ENCODE measurements at places on chromosomes 7 and 10.

DNA sequence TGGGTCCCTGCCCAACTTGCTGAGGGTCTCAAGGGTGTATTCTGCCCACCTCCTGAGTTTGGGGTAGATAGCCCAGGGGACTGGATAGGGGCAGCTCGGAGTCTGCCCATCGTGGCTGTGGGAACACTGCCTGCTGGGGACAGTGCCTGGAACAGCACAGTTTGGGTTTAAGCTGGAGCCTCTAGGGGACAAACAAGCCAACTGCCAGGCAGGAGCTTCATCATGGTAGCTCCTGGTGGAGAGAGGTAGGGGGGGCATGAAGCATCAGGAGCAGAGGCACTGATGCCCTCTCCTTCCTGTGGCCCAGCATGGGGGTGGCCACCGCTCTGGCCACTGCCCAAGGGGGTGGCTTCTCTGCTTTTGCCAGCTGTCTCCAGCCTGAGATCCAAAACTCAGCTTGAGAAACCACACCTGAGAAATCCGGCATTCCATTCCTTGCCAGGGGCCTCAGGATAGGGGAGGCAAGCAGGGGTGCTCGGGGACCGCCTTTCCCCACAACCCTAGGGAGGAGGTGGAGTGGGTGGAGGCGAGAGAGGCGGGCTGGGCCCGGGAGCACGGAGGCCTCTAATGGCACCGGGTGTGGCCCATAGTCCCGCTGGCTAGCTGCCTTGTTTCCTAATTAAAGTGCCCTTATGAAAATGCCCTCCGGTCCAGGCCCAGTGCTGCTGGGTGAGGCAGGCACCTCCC lies 47.6 kb downstream of the UNC5B start:
- no peak for DNase-seq

DNA sequence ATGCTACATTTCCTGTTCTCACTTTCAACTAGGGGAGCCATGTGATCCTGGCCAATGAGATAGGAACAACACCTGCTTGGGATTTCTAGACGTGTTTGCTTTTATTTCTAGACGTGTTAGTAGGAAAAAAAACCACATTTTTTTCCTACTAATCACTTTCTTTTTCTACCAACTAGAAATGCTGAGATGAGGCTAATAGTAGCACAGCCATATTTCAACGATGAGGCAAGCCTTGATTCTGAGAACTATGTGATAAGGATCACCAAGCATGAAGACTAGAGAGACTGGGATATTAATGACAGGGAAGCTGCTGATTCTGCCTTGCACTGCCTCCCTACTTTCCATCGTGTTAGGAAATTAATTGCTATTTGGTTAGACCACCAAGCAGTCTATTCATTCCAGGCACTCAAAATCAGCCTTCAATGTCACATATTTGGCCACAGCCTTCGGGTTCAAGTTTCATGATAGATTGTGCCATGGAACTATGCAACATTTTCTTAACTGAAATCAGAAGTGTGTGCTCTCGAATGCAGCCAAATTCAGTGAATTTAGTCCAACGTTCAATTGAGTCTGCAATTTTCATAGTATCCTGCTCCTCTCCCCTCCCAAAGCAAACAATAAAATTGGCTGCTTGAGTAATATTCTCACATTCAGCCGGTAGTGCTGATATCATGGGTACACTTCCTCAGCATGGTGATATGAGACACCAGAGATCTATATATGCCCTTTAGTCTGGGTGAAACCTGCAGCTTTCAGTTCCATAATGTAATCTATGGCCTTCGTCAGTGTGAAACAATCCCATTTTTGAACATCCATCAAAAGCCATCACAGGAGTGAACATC lies 98.1 kb downstream of the GPR37 start:
- DNase-seq: no peak

DNA sequence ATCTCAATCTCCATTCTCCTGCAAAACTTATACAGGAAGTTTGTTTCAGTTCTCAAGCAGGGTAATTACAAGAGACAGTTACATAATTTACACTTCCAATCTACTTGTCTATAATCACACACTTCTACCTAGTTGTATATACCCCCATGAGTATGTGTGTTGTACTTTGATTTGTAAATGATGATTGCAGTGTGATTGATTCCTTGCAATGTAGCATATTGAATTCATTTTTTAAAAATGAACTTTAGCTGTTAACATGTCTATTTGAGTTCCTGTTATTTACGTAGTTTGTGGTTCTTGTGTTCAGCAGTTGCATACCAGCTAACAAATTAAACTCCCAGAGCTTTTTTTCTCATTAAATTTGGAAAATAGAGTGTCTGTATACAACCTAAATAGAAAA lies 102.5 kb upstream of the SAMD8 start:
- no peak for DNase-seq

GRCh38 chr7:7428806-7429205 lies 106.9 kb downstream of the COL28A1 start:
- no peak for DNase-seq

- DNase-seq: no peak
Measured at GRCh38 chr10:43667761-43668386, 19.2 kb upstream of the ZNF32 start.

DNA sequence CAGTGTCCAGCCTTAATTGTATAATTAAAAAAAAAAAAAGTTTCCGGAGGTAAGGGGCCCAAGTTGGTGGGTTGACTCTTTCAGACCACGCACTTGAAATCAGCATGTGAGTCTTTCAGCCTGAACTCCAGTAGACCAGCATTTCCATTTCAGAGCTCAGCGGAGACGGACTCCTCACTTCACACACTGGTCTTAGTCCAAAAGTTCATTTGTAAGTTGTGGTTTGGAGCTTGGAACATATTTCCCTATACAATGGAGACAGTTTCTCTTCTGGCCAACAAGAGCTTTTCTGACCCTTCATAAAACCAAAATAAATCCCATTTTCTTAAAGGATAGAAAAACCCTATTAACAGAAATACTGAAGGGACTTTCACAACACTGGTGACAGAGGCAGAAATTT lies 41.0 kb downstream of the ATXN7L1 start:
- no peak for DNase-seq

DNA sequence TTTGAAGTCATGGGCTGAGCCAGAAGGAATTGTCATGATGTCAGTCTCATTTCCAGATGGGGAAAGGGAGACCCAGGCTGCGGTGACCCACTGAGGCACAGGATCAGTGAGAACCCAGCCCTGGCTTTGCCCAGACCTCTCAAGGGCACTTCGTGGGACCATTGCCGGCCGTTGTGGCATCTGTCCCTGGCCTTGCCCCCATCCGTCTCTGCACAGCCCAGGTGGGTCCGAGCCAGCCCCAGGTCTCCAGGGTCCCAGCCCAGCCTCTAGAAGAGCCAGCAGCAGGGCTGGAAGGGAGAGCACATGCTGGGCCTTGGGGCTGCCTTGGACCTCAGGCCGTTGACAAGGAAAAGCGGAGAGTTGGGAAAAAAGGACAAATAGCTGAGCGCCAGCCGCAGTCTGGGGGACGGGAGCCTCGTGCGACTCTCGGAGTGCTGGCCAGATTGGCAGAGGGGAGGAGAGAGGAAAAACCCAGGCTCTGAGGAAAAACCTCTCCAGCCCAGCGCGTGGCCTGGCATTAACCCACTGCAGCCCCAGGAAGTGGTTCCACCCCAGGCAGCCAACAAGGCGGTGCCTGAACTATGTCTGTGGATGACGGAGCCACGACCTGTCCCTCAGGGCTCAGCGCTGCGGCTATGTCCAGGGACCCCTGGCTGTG lies 30.2 kb downstream of the GRIFIN start:
- no peak for DNase-seq

- DNase-seq: no peak
Measured at GRCh38 chr10:105148921-105149320, 507.8 kb downstream of the SORCS3 start.

DNA sequence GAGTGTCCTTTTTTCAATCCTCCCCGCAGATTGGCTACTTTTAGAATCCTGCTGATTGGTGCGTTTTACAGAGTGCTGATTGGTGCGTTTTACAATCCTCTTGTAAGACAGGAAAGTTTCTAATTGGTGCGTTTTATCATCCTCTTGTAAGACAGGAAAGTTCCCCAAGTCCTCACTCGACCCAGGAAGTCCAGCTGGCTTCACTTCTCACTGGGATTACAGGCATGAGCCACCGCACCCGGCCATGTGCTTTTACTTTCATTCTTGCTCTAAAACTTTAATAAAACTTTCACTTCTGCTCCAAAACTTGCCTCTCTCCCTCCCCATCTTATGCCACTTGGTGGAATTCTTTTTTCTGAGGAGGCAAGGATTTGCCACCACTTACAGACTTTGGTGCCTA lies 17.0 kb upstream of the WAPL start:
- DNase-seq: no peak

DNA sequence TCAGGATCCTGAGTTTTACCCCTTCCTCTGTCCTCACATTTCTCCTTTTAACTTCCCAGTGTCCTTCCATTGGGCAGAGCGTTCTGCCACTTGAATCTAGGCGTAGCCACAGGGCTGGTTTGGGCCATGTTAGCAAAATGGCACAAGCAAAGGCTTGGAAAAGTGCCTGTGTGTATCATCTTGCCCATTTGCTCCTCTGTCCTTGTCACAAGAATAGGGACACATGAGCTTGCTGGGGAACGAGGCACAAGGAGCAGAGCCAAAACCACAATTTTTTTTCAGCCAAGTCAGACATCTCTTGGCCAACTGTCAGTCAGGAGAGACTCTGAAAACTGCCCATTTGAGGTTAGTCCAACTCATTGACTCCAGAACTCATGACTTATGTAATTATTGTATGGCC lies 285.2 kb downstream of the ZNF248 start:
- DNase-seq: no peak

- DNase-seq: no peak
Measured at GRCh38 chr7:81776948-81777630, 7.2 kb upstream of the HGF start.

DNA sequence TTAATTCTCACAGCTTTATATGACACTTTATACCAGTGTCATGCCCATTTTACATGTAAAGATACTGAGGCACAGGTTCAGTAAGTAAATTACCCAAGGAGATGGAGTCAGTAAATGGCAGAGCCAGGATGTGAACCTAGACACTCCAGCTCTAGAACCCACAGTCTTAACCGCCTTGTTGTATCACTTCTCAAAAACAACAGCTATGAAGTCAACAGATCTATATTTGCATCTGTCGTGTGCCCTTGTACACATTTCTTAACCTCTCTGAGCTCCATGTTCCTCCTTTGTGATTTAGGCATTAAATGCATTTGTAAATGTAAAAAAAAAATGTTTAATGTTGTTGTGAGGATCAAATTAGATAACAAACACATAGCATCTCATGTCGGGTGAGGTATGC lies 716.2 kb downstream of the SUGCT start:
- DNase-seq: no peak

DNA sequence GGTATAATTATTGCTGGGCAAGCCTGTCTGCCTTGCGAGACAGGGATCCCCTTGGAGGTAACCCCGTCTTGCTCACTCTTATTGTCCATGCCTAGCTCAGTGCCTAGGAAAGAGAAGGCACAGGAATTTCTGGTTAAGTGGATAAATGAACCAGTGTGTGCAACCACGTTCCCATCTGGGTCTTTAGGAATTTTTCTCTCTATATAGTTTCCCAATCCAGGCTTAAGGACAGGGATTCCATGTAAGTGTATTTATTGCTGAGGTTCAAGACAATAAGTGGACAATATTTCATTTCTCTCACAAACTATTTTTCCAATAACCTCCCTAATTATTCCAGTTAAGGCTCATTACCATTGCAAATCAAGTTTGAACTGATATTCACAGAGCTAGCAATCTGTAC lies 8.9 kb upstream of the ADAM12 start:
- no peak for DNase-seq

- DNase-seq: no peak
Measured at GRCh38 chr7:125654076-125654475, 724.5 kb upstream of the POT1 start.

GRCh38 chr10:117740691-117741222 lies 198.2 kb downstream of the EMX2 start:
- DNase-seq: no peak

GRCh38 chr10:117334066-117334465 lies 41.2 kb downstream of the PDZD8 start:
- no peak for DNase-seq

GRCh38 chr10:128863411-128863810 lies 603.6 kb upstream of the MGMT start:
- no peak for DNase-seq

DNA sequence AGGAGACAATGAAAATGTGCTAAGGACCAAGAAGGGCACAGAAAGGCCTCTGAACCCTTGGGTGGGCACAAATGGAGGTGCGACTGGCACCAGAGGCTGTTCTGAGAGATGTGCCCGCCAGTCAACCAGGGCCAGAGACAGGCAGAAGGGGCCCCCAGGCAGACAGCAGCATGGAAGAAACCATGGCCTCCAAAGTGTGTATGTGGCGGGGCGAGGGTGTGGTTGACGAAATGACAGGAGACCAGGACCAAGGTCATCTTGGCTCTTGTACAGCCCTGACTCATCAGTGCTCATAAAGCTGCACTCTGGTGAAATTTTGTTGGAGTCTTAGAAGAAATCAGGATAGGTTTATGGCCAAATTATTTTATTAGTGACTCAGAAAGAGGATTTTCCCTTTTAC lies 4.0 kb upstream of the MRPS24 start:
- no peak for DNase-seq

DNA sequence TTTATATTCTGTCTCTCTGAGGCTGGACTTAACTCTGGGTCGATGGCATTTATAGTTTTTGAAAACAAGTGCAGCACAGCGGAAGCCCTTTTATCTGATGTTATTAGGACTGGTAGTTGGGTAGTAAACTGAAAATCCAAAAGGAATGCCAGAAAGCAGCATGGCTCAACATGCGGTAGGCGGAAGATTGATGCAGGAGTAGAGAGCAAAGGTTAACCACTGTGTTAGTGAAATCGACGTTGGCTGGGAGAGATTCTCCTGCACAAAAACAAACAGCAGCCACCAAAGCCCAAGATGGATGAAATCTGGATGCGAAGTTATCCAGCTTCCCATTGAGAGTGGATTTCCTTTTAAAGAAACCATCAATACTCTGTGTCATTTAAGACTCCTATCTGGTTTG lies 54.5 kb upstream of the EMX2 start:
- no peak for DNase-seq

DNA sequence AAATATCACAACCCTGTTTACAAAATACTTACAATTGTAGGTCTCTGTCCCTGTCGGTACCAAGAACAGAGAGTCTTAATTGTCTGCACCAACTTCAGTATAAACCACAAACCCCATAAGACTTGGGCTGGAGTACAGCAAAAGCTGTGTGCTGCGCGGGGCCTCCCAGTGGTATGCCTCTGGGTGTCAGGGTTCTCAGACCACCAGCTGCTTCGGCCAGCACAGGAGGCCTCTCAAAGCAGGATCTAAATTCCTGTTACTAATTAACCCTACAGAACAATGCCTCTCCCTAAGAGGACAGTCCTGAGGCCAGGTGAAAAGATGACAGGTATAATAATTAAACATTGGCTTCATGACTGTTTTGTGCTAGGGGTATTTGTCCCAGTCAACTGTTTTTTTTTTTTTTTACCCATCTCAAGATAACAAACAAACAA lies 957 bp upstream of the SVIL start:
- peak; percentile 76 for DNase-seq

GRCh38 chr10:72503241-72503640 lies 122.6 kb downstream of the MICU1 start:
- DNase-seq: peak; percentile 18

- DNase-seq: no peak
Measured at GRCh38 chr7:140156460-140157080, 20.2 kb downstream of the KDM7A start.

GRCh38 chr10:962342-962741 lies 25.9 kb upstream of the GTPBP4 start:
- no peak for DNase-seq
